Activated naive CD8-positive, alpha-beta T cell treated with anti-CD3 and anti-CD28 coated beads, Interleukin-2, amount 50 U/mL, for 24 hours (primary cell): ENCODE measurements at places on chromosomes 11 and 22.

DNA sequence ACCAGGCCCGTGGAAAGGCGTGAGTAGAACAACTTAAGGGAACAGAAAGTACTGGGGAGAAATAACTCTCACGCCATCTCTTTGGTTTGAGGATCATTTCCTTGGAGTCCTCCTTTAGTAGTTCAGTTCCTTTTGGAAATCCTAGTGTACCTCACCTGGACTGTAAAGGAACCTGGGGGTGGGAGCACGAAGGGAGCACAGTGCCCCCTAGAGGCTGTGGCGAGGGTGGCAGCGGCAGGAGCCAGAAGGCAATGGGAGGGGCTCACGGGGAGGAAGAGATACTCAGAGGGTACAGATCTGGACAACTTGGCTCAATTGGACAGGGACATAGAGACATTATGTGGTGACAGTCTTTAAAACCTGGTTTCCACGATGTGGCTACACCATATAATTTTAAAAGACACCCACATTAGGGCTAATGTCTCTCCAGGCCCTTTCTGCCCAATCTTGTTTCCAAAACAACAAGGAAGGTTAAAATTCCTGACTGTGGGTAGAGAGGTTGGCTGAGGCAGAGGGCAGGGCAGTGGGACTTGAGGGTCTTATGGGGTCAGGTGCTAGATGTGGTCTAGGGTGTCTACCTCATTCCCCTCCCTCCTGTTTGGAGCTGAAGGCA is 87.0 kb downstream of the CSNK2A3 start:
- peak; percentile 71 for DNase-seq
- peaks cover 9% of the 10 kb centered on the region for H3K4me1 ChIP-seq
- H3K4me3 ChIP-seq: no peak overlapping the region
- peaks cover 4% of the 10 kb centered on the region for H3K27me3 ChIP-seq
- H3K27ac ChIP-seq: no peak overlapping the region

DNA sequence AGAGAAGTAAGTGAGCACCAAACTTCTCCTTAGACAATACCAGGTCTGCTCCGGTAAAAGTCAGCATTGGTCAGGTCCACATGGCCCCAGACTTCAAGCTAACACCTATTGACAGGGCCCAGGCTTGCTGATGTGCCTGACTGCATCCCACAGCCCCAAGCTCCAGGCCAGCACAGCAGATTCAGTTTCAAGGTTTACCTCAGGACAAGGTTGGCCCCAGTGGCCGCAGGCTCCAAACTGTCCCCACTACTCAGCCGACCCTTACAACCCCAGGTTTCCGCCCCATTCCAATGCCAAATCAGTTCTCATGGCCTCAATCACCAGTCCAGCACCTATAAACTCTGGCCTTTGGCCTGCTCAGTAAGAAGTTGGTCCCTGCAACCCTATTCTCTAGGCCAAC is 39.4 kb downstream of the OR4C6 start:
- no peaks in the 10 kb centered on the region for H3K27me3 ChIP-seq
- H3K4me3 ChIP-seq: no peak overlapping the region
- DNase-seq: no peak
- H3K4me1 ChIP-seq: no peaks in the 10 kb centered on the region
- H3K27ac ChIP-seq: no peak overlapping the region
- H3K36me3 ChIP-seq: no peaks in the 10 kb centered on the region

DNA sequence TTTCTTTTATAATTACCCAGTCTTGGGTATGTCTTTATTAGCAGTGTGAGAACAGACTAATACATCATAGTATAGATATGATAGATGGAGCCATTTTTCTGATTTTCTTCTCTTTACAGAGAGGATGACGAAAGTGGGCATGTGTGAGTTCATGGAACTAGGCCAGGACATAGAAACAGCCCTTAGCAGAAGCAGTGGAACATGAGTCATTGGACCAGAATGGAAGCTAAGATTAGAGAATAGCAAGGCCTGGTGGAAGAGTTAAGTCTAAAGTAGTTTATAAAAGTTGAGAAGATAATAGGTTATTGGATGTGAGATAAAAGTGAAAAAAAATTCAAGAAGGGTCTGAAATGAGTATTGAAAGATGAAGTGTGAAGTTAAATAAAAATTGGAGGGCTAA is 97.0 kb upstream of the MPPED2 start:
- H3K36me3 ChIP-seq: no peaks in the 10 kb centered on the region
- H3K4me3 ChIP-seq: no peak overlapping the region
- H3K27ac ChIP-seq: no peak overlapping the region

DNA sequence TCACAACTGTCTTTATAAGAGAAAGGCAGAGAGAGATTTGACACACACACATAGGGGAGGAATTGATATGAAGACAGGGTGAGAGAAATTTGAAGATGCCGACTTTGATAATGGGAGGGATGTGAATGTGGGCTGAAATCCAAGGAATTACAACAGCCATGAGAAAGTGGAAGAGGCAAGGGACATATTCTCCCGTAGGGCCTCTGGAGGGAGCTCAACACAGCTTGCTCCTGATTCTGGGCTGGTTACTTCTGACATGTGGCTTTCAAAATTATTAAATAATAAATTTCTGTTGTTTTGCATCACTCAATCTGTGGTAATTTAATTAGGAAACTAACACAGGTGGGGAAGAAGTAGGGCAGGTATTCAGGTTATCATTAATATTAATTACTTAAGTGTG is 282.9 kb downstream of the LUZP2 start:
- DNase-seq: no peak
- H3K27me3 ChIP-seq: no peaks in the 10 kb centered on the region
- no peaks in the 10 kb centered on the region for H3K36me3 ChIP-seq
- H3K4me3 ChIP-seq: no peak overlapping the region

- peaks cover 5% of the 10 kb centered on the region for H3K36me3 ChIP-seq
- no peak for DNase-seq
- H3K27ac ChIP-seq: no peak overlapping the region
Measured at GRCh38 chr11:1209371-1210057, 13.4 kb upstream of the MUC5B start.

GRCh38 chr22:35523167-35523947 is 17.3 kb upstream of the RASD2 start:
- no peak overlapping the region for H3K27ac ChIP-seq
- DNase-seq: no peak
- peaks cover 25% of the 10 kb centered on the region for H3K27me3 ChIP-seq
- no peak overlapping the region for H3K4me3 ChIP-seq
- no peaks in the 10 kb centered on the region for H3K4me1 ChIP-seq

- no peak overlapping the region for H3K27ac ChIP-seq
- no peaks in the 10 kb centered on the region for H3K36me3 ChIP-seq
- H3K4me1 ChIP-seq: no peaks in the 10 kb centered on the region
- no peaks in the 10 kb centered on the region for H3K27me3 ChIP-seq
- DNase-seq: no peak
- H3K4me3 ChIP-seq: no peak overlapping the region
Measured at GRCh38 chr11:85137597-85137996, 489.5 kb downstream of the DLG2 start.

DNA sequence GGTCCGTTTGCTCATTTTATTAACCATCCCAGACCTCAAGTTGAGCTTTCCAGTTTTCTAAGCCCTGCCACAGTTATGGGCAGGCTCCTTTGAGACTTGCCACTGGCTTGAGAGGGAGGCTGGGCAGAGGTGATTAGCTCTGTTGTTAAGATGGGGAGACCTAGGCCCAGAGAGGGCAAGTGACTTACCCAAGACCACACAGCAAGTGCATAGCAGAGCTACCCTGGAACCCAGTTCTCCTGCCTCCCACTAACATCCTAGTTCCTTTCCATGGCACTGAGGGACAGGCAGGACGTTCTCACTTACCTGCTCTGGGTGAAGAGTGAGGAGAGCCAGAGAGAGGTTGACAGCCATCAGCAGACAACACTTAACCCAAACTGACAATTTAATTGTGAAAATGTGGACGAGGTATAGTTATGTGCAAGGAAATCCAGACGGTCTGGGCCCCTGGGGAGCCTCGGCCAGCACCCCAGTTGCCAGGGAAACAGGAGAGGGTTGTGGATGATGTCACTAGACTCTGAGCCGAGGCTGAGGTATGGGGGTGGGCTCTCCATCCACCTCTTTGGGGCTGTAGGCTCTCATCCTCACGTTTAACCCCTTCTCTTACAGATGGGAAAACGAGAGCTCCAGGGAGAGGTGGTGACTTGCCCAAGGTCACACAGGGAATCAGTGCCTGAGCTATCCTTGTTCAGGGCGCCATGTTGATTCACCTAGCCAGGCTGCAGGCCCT is 12.3 kb upstream of the WNT11 start:
- H3K27me3 ChIP-seq: peaks cover 5% of the 10 kb centered on the region
- DNase-seq: no peak

- H3K36me3 ChIP-seq: no peaks in the 10 kb centered on the region
- peaks cover 13% of the 10 kb centered on the region for H3K27me3 ChIP-seq
- DNase-seq: no peak
- peaks cover 3% of the 10 kb centered on the region for H3K4me1 ChIP-seq
Measured at GRCh38 chr11:6006395-6006794, 351 bp downstream of the OR56A4 start.

DNA sequence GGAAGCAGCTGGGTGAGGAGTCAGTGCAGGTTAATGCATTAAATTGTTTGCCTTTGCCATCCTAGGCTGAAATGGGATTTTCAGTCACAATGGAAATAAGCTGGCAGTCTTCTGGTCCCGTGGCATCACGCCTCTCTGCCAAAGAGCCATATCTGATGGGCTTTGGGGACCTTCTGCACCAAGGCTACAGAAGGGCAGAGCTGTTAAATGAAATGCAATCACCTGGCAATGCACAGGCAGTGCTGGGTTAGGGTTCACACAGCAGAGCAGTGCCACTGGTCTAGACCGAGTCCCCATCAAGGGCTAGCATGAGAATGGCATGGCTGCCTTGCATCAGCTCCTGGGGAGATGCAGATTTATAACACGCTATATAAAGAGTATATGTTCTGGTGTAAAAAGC is 749.2 kb downstream of the NTM start:
- no peaks in the 10 kb centered on the region for H3K4me1 ChIP-seq
- H3K27me3 ChIP-seq: no peaks in the 10 kb centered on the region
- no peaks in the 10 kb centered on the region for H3K36me3 ChIP-seq
- no peak overlapping the region for H3K4me3 ChIP-seq
